Endodermal cell (in vitro differentiated cells): ENCODE measurements at places on chromosomes 3 and 15. TPM values are rescaled to one million over a fixed set of nuclear protein-coding genes. Genes with fewer than 3 reads are reported as not detected.

Gene GRAMD1C
- 2.6 to 5.1 TPM (median 3.4 TPM) in 3 replicates for total RNA-seq

- no peak for DNase-seq
These were observed 21.3 kb downstream of the KIF9 start for GRCh38 chr3:47261301-47261700.

GRCh38 chr15:50786871-50787270 lies 21.4 kb upstream of the SPPL2A start:
- DNase-seq = no peak

DNA sequence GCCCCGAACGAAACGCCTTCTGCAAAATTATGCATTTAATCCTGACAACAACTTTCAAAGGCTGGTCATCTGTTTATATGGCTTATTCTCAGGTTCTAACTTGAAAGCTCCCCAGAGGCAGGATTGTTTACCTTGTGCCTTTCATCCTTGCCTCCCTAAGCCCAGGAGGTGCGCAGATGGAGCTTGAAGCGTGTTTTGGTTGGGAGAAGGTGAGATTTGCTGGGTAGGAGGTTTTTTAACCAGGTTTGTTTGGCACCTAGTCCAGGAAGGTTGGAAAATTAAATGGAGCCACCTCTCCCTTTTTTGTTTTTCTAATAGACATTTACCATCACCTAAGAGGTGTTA lies 675 bp downstream of the TSEN2 start:
- no peak for DNase-seq

- DNase-seq = no peak
These were observed 120.8 kb upstream of the MCTP2 start for GRCh38 chr15:94110476-94111130.

Gene P2RY12
- not detected in 2 replicates for total RNA-seq

DNA sequence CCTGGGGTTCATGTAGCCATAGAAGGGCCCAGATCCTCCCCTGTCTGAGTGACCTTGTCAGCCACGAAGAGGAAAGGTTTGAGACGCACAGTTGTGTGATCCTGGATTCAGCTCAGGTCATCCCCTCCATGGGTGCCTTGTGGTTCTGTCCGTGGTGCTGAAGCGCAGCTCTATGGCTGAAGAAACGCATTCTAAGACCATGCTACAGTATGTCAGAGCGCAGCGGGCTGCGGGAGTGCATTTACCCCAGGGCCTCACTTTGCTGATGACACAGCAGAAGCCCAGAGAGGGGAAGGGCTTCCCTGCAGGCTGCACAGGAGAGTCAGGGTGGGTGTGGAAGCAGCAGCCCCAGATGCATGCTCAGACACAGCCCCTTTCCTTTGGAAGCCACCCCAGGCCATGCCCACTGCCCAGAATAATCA lies 68.8 kb upstream of the IQSEC1 start:
- peak; percentile 93 for DNase-seq

Gene TM4SF18
- 0.58 TPM in 1 of 3 replicates, not detected in the others for total RNA-seq

DNA sequence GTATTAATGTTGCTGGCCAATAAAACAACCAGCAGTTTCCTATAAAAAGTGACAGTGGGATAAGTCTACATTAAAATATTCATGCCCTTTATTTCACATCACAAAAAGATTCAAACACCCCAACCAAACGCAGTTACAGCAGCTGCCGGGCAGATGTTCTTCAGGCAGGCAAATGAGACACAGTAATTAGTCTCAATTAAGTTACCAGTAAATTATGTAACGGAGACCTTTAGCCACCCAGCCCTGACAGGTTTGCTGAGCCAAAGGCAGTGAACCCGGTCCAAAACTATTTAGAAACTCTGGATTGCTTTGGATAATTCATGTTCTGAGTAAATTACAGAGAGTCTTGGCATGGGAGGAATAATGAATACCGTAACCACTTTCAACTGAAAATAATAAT lies 289.2 kb upstream of the LYSMD4 start:
- peak; percentile 15 for DNase-seq

Gene LINGO1
- total RNA-seq = 7.9 to 9.5 TPM (median 8.6 TPM) in 3 replicates

GRCh38 chr15:55829826-55830225 lies 86.9 kb upstream of the PRTG start:
- DNase-seq = no peak

Gene TMCO5A
- not detected in 3 replicates for total RNA-seq

GRCh38 chr3:47954567-47954966 lies 61.6 kb downstream of the MAP4 start:
- no peak for DNase-seq

Gene CATSPER2
- 0.76 to 1.8 TPM (median 1.2 TPM) in 3 replicates for total RNA-seq

DNA sequence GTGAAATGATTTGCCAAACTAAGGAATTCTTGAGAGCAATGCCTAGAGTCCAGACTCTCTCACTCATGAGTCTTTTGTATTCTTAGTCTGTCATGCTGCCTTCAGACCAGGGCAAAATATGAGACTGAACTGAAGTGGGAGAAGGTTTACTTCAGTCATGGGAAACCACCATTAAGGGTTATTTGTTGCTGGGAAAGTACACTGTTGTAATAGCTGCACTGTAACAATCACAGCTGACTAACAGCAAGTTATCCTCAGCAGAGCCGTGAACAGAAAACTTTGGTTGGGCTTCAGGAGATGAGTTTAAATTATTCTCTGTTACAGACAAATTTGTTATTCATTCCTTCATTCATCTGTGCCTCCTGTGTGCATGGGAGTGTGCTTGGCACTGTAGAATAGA lies 258.5 kb downstream of the ROBO2 start:
- DNase-seq = no peak

DNA sequence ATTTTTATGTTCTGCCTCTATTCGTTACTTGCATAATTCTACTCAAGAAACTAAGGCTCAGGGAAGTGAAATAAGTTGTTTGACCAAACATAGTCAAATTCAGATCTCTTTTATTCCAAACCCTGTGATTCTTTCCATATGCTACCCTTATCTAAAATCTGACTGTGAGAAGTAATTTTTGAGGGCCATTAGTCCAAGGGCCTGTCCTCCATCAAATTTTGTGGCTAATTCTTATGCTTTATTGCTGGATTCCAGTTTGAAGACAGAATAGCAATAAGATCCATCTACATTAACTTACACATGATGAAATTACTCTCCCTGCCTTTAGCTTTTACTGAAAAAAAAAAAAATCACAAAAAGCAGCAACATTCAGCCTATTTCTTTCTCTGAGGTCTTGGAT lies 74.0 kb downstream of the ZIC1 start:
- no peak for DNase-seq

Gene SH3GL3
- 3.8 to 6.0 TPM (median 4.4 TPM) in 3 replicates for total RNA-seq

GRCh38 chr3:14397940-14398796 lies 4.2 kb upstream of the SLC6A6 start:
- DNase-seq = no peak

- DNase-seq = no peak
These were observed 87.5 kb downstream of the ATP2B2 start for GRCh38 chr3:10417847-10418246.

- DNase-seq = no peak
These were observed 5.7 kb upstream of the CSPG4 start for GRCh38 chr15:75718328-75718727.

Gene C3orf20
- total RNA-seq = not detected in 3 replicates

DNA sequence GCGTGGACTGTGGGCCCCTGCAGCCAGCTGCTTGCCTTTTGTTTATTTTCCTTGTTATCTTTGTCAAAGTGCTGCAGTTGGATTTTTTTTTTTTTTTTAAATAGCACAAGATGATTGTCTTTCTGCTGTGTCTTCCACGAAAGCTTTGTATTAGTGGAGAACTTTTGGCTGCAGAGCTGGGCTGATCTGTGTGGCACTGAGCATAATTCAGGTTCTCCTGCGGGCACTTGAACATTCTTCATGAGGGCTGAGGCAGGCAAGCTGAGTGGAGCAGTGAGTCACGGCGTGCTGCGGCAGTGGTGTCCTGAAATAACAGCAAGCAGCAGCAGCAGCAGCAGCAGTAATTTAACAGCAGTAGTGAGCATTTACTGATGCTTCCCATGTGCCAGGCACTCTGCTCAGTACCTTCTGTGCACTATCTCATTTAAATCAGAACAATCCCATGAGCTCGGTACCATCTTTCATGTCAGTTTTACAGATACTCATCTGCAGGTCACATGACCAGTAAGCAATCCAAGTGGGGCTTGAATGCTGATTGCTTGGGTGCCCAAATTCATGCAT lies 45.8 kb downstream of the MITF start:
- no peak for DNase-seq

Gene TTLL13
- total RNA-seq = 0.15 TPM in 1 of 2 replicates, not detected in the other

DNA sequence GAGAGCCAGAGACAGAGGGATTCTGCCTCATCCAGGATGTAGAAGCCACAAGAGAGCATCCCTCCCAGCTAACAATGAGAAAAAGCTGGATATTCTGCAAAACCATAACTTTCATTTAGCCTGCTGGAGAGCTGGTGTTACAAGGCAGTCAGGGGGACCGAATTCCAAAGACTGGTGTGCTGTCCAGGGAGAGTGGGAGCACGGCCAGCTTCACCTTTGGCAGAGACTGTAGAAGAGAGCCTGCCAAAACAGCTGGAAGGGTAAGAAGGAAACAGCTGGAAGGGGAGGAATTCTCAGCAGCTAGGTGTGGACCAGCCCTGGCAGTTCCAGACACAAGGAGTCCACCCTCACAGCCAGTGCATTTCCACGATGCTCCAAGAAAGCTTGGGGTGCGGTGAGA lies 109.9 kb upstream of the LINGO1 start:
- no peak for DNase-seq

DNA sequence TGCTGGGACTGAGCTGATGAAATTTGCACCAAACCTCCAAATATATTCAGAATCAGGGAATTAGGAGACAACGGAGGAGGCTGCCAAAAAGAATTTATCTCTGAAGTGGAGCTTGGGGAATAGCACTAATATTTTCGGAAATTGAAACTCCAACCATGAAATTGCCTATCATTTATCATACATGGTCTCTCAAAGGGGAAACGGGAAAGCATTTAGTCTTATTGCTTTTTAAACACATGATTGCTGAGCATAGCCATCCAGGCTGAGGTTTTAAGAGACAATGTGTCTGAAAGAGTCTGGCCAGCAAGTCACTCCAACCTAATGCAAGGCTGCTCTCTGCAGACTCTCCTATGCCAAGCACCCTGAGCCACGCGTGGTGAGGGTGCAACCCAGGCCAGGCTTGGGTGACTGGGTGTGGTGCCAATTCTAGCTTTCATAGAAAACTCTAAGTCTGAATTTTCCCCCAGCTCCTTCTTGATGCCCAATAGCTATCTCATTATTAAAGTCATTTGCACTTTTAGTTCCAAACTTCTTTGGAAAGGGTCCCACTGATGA lies 200.2 kb downstream of the RPLP1 start:
- DNase-seq = peak; percentile 35

DNA sequence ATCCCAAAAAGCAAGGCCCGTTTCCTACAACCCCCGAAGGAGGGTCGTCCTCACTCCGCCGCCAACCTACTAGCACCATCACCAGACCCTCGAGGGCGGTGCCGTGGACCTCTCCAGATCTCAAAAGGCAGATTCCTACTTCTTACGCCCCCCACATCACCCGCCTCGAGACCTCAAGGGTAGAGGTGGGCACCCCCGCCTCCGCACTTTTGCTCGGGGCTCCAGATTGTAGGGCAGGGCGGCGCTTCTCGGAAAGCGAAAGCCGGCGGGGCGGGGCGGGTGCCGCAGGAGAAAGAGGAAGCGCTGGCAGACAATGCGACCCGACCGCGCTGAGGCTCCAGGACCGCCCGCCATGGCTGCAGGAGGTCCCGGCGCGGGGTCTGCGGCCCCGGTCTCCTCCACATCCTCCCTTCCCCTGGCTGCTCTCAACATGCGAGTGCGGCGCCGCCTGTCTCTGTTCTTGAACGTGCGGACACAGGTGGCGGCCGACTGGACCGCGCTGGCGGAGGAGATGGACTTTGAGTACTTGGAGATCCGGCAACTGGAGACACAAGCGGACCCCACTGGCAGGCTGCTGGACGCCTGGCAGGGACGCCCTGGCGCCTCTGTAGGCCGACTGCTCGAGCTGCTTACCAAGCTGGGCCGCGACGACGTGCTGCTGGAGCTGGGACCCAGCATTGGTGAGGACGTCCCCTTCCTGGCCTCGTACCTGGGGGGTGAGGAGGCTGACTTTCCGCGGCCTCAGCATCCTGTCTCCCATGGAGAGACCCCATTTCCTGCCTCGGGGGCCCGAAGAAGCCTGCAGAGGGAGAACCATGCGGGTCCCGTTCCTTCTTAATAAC lies at the start of gene MYD88:
MYD88 (plus strand) TSS at position 313 of the 842 bp plus-strand sequence; CDS start at position 353, 40 bp downstream.
- DNase-seq = peak; percentile 91

Gene PLXND1
- total RNA-seq = 46.8 to 79.9 TPM (median 73.1 TPM) in 3 replicates

- DNase-seq = no peak
These were observed 396.5 kb upstream of the GBE1 start for GRCh38 chr3:82157952-82158351.

DNA sequence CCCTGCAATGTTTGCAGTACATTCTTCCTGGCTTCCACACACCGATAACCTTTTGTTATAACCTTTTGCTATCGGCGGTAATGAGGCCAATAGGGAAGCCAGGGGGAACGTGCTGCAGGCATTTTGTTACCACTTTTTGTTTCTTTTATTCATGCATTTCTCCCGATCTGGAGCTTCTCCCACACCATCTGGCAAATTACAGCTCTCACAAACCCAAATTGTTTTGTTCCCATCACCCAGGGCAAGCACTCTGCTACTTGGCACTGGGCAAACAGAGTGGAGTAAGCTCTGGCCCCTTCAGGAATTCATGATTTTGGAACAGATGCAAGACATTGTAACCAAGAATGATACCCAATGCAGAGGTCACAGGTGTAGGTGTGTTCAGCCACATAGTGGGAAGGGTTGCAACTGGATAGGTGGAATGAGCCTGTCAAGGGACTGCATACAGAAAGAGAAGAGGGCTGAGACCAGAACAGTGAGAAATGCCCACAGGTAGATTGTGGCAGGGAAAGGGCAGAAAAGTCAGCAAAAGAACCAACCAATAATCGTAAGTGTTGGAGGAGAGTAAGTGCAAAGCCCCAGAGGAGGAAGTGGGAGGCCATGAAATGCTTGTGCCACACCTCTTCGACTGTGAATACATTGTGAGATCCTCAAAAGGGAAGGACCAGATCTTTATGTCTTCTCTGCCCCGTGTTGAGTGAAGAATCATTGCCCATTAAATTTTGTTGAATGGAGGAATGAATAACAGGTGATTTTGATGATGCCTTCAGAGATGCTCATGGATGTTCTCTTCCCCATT lies 45.8 kb downstream of the PARP15 start:
- no peak for DNase-seq

- no peak for DNase-seq
These were observed 1.3 kb downstream of the CTNNB1 start for GRCh38 chr3:41200669-41201021.

Gene BFSP2
- total RNA-seq = not detected in 2 replicates

Gene PROK2
- 0.29 and 0.52 TPM in 2 replicates for total RNA-seq

- DNase-seq = no peak
These were observed 104.2 kb downstream of the ITPR1 start for GRCh38 chr3:4597208-4597985.

DNA sequence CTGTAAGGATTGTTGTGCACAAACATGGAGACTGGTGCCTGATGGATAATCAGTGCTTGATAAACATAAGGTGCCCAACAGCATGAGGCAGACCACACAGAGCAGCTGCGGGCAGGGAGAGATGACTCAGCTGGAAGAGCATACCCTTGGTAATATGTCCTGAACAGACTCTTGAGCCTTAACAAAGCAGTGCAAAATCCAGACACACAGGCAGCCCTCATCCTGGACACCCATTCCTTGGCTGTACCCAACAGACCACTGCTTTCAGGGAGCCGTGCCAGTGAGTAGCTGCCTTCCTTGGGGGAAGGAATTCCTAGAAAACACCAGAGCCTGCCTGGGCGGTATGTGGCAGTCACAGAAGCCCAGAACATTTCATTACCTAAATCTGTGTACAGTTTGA lies 156.2 kb downstream of the CLSTN2 start:
- DNase-seq = no peak

Gene SCN11A
- total RNA-seq = 0.63 and 0.81 TPM in 2 replicates

GRCh38 chr15:75156326-75157215 lies 45.1 kb upstream of the C15orf39 start:
- DNase-seq = peak; percentile 70

Gene CLDN18
- total RNA-seq = 0.15 to 0.75 TPM (median 0.27 TPM) in 3 replicates

GRCh38 chr3:106566277-106566676 lies 697.5 kb upstream of the CBLB start:
- no peak for DNase-seq
